ENCODE measurements at places on chromosomes 2 and 18. TPM values are rescaled to one million over a fixed set of nuclear protein-coding genes. Genes with fewer than 3 reads are reported as not detected.

MYOM1 gene
- total RNA-seq: 41.9 TPM

TIMM21 gene
- total RNA-seq: 26.7 TPM

PJVK gene
- total RNA-seq: 10.9 TPM

IKZF2 gene
- 56.4 TPM for total RNA-seq

PCGF1 gene
- 21.7 TPM for total RNA-seq

CCL20 gene
- not detected for total RNA-seq

GRP gene
- total RNA-seq: not detected

PLCD4 gene
- total RNA-seq: 6.7 TPM

SSB gene
- total RNA-seq: 100 TPM

ABCB11 gene
- total RNA-seq: 0.11 TPM

AFF3 gene
- total RNA-seq: 43.5 TPM

MARCHF7 gene
- total RNA-seq: 212 TPM

HOXD3 gene
- 5.2 TPM for total RNA-seq

CYP27A1 gene
- 10.3 TPM for total RNA-seq

BCS1L gene
- 24.3 TPM for total RNA-seq

FBXO41 gene
- 0.32 TPM for total RNA-seq

HDHD2 gene
- 28.7 TPM for total RNA-seq

MATN3 gene
- 1.1 TPM for total RNA-seq

RAB27B gene
- 19.8 TPM for total RNA-seq

EVX2 gene
- total RNA-seq: 1.9 TPM

CYBRD1 gene
- 223 TPM for total RNA-seq

SERPINB2 gene
- total RNA-seq: not detected

CNTNAP5 gene
- total RNA-seq: 1.8 TPM

HK2 gene
- 9.7 TPM for total RNA-seq

DSG1 gene
- 0.21 TPM for total RNA-seq

HOXD4 gene
- total RNA-seq: 4.0 TPM

CPO gene
- total RNA-seq: 0.53 TPM

B4GALT6 gene
- 7.5 TPM for total RNA-seq

NT5DC4 gene
- total RNA-seq: not detected

CD8A gene
- total RNA-seq: not detected

DSG3 gene
- 1.0 TPM for total RNA-seq

WIPF1 gene
- 43.1 TPM for total RNA-seq

ZNF804A gene
- 4.3 TPM for total RNA-seq

SIX2 gene
- total RNA-seq: 2.7 TPM

GDF7 gene
- total RNA-seq: 2.2 TPM

MAP3K19 gene
- not detected for total RNA-seq

EFEMP1 gene
- total RNA-seq: 146 TPM

TPO gene
- total RNA-seq: 0.74 TPM

ITGB6 gene
- total RNA-seq: 25.2 TPM

CD8B2 gene
- total RNA-seq: 0.37 TPM

FOXD4L1 gene
- not detected for total RNA-seq

EPAS1 gene
- total RNA-seq: 42.8 TPM

THSD7B gene
- 4.0 TPM for total RNA-seq

GPAT2 gene
- 1.8 TPM for total RNA-seq

GULP1 gene
- 119 TPM for total RNA-seq

HTR2B gene
- 3.0 TPM for total RNA-seq

DES gene
- total RNA-seq: 1,909 TPM

DSEL gene
- 49.3 TPM for total RNA-seq

Data from urinary bladder (tissue), 4 donors.